ENCODE measurements at places on chromosomes 7 and 10.

GRCh38 chr7:74066626-74067025, 17.0 kb upstream of the LIMK1 start:
- no peak for DNase-seq

GRCh38 chr10:30736685-30737232, 107.2 kb upstream of the LYZL2 start:
- no peak for DNase-seq

GRCh38 chr10:110966146-110966545, 46.7 kb downstream of the SHOC2 start:
- no peak for DNase-seq

DNA sequence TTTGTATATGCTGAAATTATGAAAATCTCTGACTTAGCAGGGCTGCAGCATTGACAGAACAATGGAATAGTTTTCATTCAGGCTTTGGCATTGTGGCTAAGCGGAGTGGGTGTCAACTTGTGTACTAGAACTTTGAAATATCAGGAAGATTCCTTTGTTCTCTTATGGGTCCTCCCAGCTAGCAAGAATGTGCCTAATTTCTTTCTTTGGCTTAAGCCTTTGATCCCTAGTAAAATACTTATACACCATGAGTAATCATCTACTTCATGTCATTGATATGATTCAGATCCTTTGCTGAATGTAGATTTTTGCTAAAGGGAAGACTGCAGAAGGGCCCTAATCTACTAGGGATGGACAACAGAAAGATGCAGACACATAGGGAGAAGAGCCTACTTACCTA, 6.2 kb downstream of the AVL9 start:
- DNase-seq, result no peak

GRCh38 chr7:45973725-45974532, 52.9 kb upstream of the IGFBP3 start:
- no peak for DNase-seq

GRCh38 chr7:117132321-117133120, 179.2 kb downstream of the ST7 start:
- no peak for DNase-seq

- no peak for DNase-seq
Measured at GRCh38 chr7:43248961-43249822, 136.7 kb downstream of the HECW1 start.

DNA sequence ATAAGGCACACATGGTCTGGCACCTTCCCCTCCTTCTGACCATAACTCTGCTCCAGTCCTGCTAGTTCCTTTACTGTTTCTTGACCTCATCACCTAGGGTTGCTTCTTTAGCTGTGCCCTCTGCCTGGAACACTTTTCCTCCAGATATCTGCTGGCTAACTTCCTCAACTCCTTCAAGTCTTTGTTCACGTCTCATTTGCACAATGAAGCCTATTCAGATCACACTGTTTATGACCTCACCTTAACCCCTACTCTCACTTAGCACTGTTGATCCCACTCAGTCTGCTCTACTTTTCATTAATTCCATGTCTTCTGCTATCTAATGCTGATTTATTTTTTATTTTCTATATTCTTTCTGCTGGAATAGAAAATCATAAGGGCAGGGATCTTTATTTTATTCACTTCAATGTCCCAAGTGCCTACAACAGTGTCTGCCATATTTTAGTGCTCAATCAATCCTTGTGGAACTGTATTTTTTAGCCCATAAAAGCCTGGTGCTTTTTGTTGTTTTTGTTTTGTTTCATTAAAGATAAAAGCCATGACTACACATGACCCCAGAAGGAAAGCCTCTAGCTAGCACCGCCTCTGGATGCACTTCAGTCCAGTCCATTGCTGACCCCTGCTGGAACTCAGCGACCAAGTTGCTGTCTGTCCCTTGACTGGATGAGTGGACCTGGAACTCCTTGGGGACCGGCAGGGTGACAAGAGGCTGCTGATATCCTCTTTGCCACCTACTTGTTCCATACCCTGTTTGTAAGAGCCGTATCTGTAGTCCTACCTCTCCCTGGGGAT, 12.3 kb downstream of the KLF14 start:
- DNase-seq, result no peak

- DNase-seq, result no peak
Measured at GRCh38 chr7:143396182-143396581, 12.5 kb downstream of the EPHA1 start.

DNA sequence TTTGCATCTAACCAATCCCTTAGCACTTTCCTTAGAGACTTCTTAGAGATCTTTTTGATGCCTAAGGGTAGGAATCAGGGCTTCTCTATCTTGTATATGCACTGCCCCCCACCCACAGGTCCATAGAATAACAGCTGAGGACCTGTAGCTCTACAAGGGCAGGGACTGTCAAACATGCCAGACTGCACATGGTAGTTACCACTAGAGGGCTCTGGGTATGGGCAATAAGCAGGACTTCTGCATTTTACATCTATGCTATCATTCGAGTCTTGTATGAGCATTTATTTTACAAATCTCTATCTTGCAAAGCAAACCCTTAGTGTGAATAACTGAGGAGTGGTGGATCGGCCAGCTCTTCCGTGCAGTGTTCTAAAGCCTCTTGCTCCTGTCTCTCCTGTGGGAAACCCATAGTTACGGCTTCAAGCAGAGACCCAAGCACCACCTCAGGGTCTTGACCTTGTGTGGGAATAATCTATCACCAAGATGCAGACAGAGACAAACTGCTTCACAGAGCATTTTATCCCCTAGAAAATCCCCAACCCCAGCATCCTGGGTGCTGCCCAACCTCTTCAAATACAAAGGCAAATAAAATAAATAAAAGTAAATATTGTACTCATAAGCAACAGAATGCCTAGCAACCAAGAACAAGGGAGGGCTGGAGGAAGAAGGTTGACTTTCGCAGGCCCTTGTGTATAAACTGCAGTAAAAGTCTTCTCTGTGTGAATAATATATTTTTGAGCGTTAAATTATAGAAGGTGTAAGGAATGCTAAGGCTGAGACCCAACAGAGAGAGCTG, 219.3 kb downstream of the WDR11 start:
- peak; percentile 26 for DNase-seq

GRCh38 chr10:69096045-69096444, 8.1 kb downstream of the SRGN start:
- no peak for DNase-seq

- DNase-seq, result no peak
Measured at GRCh38 chr10:90167174-90168064, 466.0 kb downstream of the KIF20B start.

- no peak for DNase-seq
Measured at GRCh38 chr10:49175587-49176309, 12.4 kb downstream of the TMEM273 start.

GRCh38 chr10:25704622-25705021, 229.4 kb upstream of the MYO3A start:
- no peak for DNase-seq

GRCh38 chr10:3528271-3528670, 256.7 kb downstream of the KLF6 start:
- DNase-seq, result no peak

DNA sequence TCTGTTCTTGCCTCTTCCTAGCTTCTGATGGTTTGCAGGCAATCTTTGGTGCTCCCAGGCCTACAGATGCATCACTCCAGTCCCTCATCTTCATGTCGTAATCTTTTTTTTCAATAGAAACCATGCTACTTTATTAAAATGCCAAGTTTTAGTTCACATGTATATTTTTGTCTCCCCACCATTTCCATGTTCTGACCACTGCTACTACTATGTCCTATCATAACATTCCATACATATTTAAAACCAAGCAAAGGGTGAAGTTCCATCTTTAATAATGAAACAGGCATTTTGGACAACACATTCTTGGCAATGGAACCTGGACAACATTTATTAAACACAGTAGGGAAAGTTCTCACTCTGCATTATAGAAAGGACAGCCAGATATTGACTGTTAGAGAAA, 58.8 kb downstream of the ZNF518A start:
- no peak for DNase-seq

DNA sequence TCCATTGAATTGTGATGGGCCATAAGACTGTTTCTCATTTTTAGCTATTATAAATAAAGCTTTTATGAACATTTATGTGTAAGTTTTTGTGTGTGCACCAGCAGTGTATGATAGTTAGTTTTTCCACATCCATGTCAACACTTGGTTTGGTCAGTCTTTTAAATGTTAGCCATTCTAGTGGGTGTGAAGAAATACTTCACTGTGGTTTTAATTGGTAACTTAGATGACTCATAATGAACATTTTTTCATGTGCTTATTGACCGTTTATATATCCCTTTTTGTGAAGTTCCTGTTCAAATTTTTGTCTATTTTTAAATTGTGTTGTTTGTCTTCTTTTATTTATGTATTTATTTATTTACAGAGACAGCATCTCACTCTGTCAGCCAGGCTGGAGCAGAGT, 23.6 kb upstream of the PDK4 start:
- no peak for DNase-seq

GRCh38 chr10:91340613-91341362, 69.4 kb upstream of the HECTD2 start:
- DNase-seq, result no peak

DNA sequence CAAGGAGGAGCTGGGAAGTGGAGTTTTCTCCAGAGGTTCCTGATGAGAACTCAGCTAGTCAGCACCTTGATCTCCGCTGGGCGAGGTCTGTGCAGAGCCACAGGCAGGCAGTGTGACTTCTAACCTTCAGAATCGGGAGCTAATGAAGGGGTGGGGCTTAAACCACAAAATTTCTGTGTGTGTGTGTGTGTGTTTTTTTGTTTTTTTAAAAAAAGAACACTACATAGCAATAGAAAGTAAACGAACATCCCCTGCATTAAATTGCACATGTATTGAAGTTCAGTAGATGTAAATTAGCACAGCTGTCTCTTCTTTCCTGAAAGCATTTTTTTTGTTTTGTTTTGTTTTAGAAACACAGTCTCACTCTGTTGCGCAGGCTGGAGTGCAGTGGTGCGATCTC, 46.2 kb downstream of the RBM17 start:
- DNase-seq, result no peak

GRCh38 chr7:94394437-94395140, at the start of gene COL1A2:
Gene COL1A2, plus strand, starts transcription at chr7:94394895. Its CDS starts 137 bp downstream, at chr7:94395032.
- DNase-seq, result peak; percentile 4

- DNase-seq, result no peak
Measured at GRCh38 chr7:30988351-30989005, 24.7 kb downstream of the GHRHR start.

DNA sequence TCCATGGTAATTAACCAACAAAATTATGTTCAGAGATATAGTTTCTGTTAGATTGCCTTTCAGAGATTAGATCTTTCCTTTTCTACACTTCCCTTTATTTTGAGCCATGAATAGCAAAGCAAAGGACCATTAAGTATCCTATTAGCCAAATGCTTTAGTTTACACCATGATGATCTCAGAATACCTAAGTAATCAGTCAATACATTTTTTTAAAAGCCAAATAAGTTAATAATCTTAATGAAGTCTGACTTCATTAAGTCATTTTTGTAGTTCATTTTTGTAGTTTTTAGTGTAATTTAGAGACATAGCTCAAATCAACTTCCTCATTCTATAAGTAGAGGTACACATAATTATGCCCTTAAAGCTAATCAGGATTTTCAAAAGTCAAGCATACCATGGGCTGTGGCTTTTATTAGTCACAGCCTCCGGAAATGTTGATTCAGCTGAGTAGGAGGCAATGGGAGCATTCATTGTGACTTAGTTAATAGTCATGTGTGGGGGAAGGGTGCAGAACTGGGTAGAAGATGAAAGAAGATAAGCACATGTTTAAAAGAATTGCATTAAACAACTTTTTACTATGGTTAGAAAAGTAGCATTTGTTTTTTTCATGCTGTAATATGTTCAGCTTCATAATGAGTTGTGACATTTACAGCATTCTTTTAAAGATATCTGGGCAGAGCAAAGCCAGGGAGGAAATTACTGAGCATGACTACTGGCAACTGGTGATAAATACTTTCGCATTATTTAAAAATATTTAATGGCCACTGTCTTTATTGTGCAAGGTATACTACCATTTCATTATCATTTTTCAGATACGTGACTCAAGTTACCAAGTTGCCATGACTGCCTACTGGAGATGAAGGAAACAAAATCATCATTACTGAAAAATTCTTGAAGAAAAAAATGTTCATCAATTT, 57.3 kb upstream of the CCDC71L start:
- peak; percentile 53 for DNase-seq

- no peak for DNase-seq
Measured at GRCh38 chr7:44769776-44770294, 21.2 kb downstream of the ZMIZ2 start.

DNA sequence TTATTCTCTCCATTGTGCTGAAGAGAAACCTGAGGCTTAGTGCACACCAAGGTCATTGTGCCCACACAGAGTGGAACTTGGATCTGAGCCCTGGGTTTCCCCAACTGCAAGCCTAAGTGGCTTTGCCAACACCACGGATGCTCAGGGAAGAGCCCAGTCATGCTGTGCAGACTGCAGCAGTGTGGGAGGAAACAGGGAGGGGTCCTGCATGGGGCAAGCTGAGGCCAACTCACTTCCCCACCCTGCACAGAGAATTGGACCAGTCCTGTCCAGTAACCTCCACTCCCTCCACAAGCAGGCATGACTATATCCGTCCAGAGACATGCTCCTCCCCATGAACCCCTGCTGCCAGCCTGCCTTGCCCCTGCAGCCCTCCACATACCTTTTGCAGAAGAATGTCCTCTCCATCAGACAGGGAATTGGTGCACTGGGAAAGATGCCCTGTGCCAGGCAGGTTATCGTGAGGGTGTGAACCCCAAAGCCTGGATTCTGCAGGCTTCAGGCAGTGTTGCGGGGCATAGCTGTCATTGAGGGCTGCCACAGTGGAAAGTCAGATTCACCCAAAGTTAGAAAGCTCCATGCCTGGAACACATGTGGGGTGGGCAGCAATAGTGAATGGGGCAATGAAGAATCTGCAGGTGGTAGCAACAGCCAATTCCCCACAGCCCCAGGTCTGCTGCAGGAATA, 44.9 kb downstream of the DRGX start:
- DNase-seq, result no peak

DNA sequence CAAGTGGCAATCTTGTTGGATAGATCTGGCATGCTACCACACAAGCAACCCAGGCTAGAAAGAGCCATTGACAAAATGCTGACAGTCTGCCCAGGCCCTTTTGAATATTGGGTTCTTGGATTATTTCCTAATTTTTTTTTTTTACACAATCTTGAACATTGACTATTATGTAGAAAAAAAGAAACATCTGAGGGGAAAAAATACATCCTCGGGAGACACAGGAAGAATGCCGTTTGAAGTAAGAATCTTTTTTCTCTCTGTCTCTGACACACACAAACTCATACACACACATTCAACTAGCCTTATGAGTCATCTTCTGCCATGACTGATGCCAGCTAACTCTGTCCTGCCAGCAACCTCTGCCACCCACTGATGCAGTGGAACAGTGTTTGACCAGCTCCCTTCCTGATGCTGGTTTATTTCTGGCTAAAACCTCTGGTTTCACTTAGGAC, 47.2 kb downstream of the SORBS1 start:
- no peak for DNase-seq

DNA sequence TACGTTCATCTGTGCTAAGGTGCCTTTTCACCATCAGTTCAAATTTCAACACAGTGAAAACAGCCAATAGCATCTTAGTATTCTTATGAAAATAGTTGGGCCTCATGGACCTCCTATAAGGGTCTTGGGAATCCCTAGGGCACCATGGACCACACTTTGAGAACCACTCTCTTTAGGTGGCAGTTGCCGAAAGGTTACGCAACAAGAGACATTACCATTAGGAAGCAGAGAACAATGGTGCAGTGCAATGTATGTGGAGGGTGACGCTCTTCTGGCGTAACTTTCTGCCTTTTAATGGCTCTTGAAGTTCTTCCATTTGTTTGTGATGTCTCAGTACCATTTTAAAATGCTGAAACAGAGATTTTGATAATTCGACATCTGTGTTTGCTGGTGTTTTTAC, 131.1 kb downstream of the CNNM2 start:
- no peak for DNase-seq

Data from germinal center (tissue), 1 donor.